ENCODE measurements at places on chromosomes 3 and 15.

- peak; percentile 41 for DNase-seq
These were observed 296.7 kb downstream of the PTPRG start for GRCh38 chr3:61858054-61858453.

DNA sequence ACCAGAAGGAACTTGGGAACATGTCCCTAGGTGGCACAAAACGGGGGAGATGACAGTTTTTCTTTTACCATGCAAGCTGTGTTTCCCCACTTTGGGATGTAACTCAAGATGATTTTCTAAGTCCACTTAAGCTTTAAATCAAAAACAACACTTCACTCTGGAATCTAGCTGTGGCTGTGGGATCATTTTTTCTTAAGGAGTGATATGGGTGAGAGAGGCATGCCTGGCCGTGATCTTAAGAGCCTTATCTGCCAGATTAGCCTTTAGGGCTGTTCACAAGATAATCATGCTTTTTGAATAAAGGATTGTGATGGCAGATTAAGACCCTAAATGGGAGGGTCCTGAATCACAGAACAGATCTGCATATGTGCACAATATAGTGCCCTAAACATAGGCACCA is 384.8 kb upstream of the SEMA6D start:
- peak; percentile 21 for DNase-seq

- DNase-seq = peak; percentile 63
These were observed 121.3 kb upstream of the ZNF717 start for GRCh38 chr3:75906555-75907112.

DNA sequence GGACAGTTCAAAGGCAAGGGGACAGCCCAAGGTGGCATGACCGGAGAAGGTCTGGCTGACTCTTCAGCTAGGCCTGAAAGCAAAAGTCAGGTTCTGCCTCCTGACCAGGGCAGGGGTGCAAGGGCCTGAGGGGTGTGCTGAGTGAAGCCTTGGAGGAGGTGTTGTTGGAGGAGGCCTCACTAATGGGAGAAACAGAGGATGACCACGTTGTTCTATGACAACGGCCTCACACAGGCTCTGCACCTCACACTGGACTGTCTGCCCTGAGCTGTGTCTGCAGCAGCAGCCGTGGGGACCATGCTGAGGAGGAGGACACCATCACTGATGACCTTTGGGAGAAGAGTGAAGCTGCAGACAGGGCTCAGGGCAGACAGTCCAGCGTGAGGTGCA is 116.9 kb upstream of the ABHD17C start:
- no peak for DNase-seq

DNA sequence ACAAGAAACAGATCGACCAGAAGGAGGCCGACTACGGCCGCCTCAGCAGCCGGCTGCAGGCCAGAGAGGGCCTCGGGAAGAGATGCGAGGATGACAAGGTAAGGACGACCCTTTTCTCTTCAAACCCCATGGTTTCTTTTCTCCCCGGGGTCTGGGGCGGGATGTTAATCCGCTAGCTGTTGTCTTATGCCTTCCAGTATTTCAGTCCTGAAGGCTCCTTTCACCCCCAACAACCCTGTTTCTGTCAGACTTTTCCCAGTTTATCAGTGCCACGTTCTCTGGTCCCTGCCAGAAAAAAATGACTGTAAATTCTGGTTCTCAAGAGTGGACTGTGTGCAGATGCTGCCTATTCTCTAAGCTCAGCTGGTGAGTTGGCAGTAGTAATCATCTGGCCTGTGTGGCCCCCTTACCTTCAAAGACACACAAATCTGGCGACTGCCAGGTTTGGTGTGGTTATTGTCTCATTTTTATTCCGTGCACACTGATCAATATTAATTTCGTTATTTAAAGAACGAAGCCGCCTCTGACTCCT is 806 bp downstream of the GOLM2 start:
- no peak for DNase-seq

DNA sequence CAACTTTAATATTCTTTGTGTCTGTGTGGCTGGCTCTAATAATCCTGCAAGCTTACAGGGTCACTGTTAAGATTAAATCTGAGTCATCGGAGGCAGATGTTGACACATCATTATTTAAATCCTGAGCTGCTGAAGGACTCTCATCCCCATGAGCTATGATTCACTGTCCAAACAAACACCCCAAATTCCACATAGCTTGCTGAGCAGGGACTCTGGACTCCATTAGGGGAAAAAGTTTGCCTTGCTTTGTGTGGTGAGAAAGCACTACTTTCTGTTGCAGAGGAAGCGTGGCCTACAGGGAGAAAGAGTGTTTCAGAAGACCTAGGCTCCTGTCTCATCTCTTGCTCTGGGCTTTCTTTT is 213.7 kb downstream of the PDCD6IP start:
- peak; percentile 99 for DNase-seq

DNA sequence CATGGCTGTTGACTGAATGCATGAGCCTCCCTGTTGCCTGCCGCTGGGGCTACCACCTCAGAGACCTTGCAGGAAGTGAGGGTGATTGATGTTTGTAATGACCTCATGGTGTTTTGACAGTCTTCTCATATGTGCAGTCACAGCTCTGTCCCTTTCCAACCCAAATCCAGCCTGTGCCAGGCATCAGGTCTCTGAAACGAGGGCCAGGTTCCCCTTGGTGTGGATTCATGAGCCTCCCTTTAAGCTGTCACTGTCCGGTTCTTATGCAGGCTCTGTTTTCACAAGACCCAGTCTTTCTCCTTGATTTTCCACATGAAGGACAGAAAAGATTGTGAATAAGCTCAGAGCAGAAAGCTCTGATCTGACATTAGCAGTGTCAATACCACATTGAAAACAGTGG is 43.1 kb downstream of the CEMIP start:
- DNase-seq = no peak

GRCh38 chr3:178028933-178029332 is 507.3 kb upstream of the KCNMB2 start:
- no peak for DNase-seq

DNA sequence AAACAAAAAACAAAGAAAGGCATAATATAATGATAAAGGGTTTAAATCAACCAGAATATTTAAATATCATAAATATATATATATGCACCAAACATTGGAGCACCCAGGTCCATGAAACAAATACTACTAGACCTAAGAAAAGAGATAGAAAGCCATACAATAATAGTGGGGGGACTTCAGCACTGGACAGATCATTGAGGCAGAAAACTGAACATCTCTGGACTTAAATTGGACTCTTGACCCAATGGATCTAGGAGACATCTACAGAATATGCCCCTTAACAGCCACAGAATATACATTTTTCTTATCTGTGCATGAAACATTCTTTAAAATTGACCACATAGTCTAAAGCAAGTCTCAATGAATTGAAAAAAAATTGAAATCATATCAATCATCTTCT is 48.7 kb upstream of the CD96 start:
- DNase-seq = no peak

DNA sequence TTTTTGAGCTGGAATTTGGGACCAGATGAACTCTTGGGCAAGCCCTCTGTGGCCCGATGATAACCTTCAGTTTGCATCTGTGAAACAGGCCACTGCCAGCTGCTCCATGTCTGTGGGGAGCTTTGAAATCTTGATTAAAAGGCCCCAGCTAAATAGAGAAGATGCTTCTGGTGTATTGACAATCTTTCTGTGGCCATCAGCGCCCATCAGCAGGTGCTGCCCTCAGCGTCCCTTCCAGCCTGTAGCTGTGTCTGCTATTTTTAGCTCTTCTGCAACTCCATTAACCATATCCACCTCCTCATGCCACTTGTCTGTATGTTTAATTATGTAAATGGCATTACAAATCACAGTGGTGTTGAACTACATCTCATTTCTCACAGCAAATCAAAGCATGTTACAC is 54.0 kb downstream of the CHCHD6 start:
- DNase-seq = no peak

- peak; percentile 41 for DNase-seq
These were observed 12.5 kb upstream of the SKIL start for GRCh38 chr3:170344971-170345370.

DNA sequence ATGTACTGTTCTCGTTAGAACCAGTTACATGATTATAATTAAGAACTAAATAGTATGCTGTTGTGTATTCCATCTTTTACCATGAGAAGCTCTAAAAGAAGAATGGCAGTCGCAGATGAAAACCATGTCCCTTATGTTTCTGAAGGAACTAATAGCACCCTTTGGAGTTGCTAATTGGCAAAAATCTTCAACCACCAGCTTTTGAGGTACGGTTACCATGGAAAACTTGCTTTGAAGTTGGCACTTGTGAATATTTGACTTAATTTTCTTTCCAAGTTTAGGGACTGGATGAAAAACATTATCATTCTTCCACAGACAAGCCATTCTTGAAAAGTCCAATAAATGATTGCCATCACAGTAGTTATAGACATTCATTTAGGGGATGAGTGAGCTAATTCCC is 666.6 kb upstream of the ROBO1 start:
- no peak for DNase-seq

- peak; percentile 71 for DNase-seq
These were observed 9.2 kb upstream of the RBSN start for GRCh38 chr3:15108082-15108545.

DNA sequence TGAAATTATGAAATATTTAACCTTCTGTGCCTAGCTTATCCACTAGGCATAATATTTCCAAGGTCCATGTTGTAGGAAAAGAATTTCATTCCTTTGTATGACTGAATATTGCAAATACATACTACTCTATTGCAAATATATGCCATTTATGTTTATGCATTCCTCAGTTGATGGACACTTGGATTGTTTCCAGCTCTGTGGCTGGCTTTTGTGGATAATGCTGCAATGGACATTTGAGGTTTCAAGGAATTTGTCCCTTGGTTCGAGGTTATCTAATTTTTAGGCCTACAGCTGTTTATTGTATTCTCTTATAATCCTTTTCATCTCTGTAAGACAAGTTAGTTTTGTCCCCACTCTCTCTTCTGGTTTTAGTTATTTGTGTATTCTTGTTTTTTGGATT is 7.7 kb upstream of the AADACL2 start:
- peak; percentile 73 for DNase-seq

DNA sequence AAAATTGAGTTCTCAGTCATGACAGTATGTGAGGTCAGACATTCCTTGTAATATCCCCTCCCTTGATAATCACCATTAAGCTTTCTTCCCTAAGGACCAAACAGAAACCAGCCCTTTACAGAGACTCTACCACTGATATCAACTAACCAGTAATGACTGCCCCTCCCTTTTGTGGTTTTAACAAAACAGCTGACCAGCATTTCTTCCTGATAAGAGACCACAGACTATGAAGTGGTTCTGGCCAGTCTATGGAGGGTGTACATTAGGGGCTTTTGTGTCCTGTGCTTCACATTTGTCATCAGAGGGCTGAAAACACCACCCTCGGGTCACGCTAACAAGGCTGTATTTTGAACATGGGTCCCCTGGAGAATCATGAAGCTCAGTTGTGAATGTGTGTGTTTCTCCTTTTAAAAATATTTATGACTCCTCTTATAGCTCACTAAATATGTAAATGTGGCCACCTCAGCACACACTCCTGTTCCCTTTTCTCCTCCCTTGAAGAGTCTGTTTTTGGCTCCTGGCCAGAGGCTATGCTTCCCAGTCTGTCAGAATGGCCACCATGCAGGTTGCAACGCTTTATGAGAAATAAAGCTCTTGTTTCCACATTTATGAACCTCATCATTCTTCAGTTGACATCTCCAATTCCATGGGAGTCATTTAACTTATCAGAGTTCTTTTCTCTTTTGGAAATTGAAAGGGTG is 239.3 kb downstream of the CPNE4 start:
- peak; percentile 18 for DNase-seq

- no peak for DNase-seq
These were observed 2.5 kb upstream of the CFAP100 start for GRCh38 chr3:126392246-126392645.

GRCh38 chr3:42298259-42298658 is 32.3 kb upstream of the CCK start:
- DNase-seq = no peak

GRCh38 chr3:11185564-11186317 is 31.4 kb downstream of the HRH1 start:
- DNase-seq = peak; percentile 92

- DNase-seq = no peak
These were observed 473.6 kb upstream of the CBLB start for GRCh38 chr3:106342386-106342785.

- DNase-seq = peak; percentile 48
These were observed 56.7 kb downstream of the ALCAM start for GRCh38 chr3:105423397-105423796.

- no peak for DNase-seq
These were observed 92.8 kb downstream of the ZBBX start for GRCh38 chr3:167287308-167287707.

DNA sequence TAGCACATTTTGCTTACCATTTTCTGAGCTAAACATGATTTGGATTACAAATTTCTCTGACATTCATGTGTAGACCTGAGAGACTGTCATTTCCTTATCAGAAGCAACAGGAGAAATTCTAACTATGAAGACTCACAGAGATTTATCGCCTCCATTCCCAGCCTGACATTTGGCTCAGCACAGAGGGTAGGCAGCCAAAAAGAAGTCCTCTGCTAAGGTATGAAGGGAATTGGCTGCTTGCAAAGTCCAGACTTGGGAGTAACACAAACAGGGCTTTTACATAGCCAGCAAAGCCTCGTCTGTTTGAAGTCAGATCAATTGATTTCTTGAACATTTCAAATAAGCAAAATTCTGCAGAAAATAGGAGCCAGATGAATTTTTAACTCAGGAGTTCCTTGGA is 57.0 kb upstream of the CMSS1 start:
- DNase-seq = peak; percentile 61

DNA sequence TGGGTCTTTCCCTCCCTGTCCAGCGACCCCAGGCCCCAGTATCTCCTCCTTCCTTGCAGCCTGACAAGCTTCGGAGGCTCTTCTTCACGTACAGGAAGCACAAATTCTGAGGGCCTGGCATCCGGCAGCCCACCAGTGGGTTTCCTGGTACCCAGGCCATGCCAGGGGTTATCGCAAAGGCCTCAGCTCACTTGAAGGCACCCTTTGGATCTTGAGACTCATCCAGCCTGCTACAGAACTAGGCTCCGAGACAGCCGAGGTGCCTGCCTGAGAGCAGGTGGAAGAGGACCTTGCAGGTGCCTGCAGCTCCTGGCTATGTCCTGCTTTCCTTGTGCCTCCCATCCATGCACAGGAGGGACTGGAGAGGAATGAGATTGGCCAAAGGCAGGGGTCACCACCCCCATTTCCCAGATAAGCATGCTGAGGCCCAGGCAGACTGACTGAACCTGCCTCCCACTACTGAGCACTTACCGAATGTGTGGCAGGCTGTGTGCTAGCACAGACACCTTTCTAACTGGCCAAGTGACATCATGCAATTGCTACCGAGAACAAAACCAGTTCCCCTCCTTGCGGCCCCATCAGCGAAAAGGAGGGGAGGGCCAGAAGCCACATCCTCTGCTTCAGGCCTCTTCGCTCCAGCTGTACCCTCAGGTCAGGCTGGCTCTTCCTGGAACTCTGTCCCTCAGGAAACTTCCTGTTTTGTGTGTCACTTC is 11.2 kb downstream of the SH2D7 start:
- DNase-seq = no peak

All from fibroblast of skin of scalp (primary cell).